ENCODE measurements at places on chromosomes 4 and X.

- no peak for DNase-seq
These were observed at the start of gene PDLIM3 for GRCh38 chr4:185534866-185535611. TSS of gene PDLIM3 (minus strand) at chr4:185535507. CDS start at chr4:185535434, 73 bp downstream.

DNA sequence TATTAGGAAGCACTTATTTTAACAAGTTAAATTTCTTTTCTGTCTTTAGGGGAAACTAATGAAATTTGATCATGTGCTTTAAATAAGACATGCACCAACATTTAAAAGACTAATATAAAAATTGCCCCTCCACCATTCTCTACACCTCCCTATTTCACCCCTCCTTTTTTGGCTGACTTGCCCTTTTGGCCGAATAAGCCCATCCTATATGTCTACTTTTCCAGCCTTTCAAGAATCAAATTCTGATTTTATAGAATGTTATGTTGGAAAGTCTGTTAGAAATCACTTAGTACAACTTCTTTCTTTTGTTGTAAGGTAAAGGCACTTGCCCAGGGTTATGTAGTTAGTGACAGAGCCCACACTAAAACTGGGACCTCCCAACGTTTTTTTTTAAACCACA is 1.8 kb downstream of the CAPN6 start:
- DNase-seq = no peak

DNA sequence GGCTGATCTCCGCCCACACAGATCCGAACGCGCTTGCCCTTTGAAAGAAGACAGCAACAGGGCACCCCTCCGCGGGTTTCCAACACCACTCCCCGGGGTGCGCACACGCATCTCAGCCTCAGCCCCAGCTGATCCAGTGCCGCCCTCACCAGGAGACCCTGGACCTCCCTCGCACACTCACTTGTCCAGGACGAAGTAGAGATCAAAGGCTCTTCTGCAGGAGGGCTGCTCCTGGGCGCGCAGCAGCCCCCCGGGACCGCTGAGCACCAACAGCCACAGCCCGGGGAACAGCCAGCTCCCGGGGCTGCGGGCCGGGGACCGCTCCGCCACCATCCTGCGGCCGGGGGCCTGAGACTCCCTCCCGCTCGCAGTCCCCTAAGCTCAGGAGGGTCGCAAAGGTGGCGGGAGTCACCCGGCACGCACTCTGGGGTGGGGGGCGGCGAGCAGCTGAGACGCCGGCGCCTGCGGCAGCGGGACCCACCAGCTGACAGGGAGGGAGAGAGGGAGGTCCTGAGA is 743 bp downstream of the ANTXR2 start:
- peak; percentile 42 for DNase-seq

- no peak for DNase-seq
These were observed 92.2 kb downstream of the HUWE1 start for GRCh38 chrX:53594354-53594753.

GRCh38 chr4:122814426-122814825 is 12.2 kb upstream of the FGF2 start:
- no peak for DNase-seq

GRCh38 chr4:184755278-184755677 is 21.4 kb upstream of the CENPU start:
- DNase-seq = no peak

DNA sequence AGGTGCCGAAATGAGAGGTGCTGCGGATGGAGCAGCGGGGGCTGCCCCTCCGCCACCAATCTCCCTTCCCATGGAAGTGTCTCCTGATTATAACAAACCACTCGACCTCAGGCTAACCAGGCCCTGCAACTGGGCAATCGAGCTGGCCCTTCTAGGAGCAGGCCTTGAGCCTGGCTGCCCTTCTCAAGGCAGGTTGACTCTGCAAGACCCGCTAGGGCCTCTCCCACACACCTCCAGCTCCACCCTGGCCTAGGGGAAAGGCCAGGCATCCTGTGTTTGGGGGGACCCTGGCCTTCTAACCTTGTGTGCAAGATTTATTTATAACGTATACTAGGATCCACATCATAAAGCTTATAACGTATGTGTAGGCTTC is 3.7 kb upstream of the BCOR start:
- no peak for DNase-seq

DNA sequence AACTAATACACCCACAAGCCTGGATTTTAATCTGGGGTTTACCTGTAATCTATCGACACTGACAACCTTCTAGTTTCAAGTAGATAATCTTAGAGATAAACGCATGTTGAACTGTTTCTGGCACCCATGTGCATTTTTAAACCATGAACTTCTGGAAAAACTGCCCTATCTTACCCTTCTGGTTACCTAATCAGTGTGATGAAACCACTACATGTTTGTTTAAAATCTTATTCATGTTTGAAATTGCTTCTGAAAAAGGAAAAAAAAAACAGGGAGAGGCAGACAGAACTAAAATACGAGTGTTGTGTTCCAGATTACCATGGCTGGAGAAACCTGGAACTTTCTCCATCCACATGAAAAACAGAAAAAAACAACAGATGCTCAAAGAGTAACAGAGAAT is 139.3 kb downstream of the MID1IP1 start:
- DNase-seq = no peak

- DNase-seq = no peak
These were observed 381.0 kb upstream of the TRAM1L1 start for GRCh38 chr4:117466388-117466787.

- no peak for DNase-seq
These were observed 260.3 kb downstream of the PPP3CA start for GRCh38 chr4:101086801-101087586.

DNA sequence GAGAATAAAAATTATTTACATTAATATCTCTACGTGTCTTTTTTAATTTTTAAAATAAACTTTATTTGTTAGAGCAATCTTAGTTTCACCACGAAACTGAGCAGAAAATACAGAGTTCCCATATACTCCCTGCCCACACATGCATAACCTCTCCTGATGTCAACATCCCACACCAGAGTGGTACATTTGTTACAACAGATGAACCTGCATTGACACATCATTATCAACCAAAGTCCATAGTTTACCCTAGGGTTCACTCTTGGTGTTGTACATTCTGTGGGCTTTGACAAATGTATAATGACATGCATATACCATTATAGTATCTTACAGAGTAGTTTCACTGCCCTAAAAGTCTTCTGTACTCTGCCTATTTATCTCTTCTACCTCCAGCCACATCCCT is 110.6 kb upstream of the OTUD4 start:
- no peak for DNase-seq

DNA sequence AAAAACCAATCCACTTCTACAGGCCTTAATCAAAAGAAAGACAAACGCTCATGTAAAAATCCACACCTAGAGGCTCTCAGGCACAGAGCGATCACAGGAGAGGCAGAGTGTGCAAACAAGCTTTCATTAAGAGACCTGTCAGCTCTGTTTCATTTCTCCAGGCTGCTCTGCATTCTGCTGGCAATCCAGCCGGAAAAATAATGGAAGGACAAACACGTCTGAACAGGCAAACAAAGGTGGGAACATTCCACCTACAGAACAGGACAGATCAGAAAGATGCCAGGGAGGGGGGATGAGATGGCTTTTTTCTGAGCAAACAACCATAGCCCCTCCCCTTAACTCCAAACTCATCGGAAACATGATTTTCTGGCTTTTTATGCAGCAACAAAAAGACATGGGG is 9.7 kb downstream of the SOD3 start:
- DNase-seq = no peak

DNA sequence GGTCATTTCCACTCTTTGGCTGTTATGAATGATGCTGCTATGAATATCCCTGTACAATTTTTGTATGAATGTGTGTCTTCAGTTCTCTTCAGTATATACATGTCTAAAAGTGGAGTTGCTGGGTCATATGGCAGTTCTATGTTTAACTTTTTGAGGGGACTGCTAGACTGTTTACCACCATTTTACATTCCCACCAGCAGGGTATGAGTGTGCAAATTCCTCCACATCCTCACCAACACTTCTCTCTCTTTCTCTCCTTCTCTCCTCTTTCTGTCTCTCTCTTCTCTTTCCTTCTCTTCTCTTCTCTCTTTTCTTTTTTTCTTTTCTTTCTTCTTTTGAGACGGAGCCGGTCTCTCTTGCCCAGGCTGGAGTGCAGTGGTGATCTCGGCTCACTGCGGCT is 7.8 kb downstream of the WWC2 start:
- DNase-seq = no peak

- no peak for DNase-seq
These were observed 27.4 kb downstream of the HMGN5 start for GRCh38 chrX:81174286-81174685.

GRCh38 chrX:153499876-153500275 is 5.1 kb downstream of the BGN start:
- DNase-seq = no peak

GRCh38 chrX:15202454-15203177 is 67.3 kb downstream of the ASB9 start:
- DNase-seq = no peak

DNA sequence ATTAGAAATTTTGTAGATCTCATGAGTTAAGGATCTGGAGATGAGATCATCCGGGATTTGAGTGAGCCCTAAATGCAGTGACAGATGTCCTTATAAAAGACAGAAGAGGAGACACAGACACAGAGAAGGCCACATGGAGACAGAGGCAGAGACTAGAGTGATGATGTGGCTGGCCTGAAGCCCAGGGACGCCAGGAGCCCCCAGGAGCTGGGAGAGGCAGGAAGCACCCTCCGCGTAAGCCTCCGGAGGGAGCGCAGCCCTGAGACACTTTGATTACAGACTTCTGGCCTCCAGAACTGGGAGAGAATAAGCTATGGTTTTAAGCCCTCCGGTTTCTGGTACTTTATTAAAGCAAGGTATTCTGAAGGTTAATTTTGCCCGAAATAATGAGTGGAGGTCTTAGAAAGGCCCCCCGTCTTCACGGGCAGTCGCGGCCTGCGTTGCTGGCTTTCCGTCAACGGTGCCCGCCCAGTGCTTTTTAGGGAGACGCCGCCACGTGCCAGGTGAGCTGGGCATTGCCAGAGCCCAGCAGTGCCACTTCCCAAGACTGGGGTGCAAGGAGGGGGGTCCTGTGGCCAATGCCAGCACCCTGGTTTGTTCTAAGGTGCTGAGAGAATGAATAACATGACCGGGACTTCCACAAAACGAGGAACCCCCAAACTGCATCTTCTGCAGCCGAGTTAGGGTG is 8.1 kb downstream of the DHRSX start:
- no peak for DNase-seq

GRCh38 chr4:54218736-54219135 is 10.4 kb upstream of the PDGFRA start:
- DNase-seq = no peak

GRCh38 chr4:181520790-181521189 is 722.4 kb upstream of the TENM3 start:
- DNase-seq = no peak

DNA sequence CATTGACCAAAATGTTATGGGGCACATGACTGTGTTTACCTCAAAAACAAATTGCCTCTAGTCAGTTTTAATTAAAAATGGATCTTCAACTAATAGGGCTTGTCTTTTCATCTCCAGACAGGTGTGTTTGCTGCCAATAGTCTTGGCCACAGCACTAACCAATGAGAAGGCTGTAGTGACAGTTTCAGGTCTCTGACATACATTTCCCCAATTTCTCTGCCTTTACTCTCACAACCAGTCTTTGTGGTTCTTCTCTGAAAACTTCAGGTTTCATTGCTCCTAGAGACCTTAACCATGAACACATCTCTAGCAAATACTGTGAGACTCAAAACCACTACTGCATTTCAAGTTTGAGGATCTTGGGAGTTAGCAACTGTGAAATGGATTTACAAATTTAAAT is 3.5 kb upstream of the EDNRA start:
- DNase-seq = no peak

DNA sequence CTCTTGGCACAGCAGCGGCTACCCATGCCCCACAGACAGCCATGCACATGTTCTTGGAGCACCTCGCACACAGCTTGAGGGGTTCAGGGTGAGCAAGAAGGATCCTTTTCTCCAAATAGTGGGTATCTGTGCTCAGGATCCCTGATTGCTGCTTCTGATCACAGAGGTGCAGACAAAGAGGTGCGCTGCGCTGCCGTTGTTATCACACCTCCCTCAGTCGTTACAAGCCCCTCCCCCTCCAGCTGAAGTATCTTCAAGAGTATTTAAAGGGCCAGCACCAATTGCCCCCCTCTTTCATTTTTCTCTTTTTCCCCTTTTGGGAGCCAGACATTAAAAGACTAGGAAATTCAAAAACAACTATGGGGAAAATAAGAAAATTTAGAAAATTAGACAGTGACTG is 44.3 kb downstream of the NELFA start:
- no peak for DNase-seq

DNA sequence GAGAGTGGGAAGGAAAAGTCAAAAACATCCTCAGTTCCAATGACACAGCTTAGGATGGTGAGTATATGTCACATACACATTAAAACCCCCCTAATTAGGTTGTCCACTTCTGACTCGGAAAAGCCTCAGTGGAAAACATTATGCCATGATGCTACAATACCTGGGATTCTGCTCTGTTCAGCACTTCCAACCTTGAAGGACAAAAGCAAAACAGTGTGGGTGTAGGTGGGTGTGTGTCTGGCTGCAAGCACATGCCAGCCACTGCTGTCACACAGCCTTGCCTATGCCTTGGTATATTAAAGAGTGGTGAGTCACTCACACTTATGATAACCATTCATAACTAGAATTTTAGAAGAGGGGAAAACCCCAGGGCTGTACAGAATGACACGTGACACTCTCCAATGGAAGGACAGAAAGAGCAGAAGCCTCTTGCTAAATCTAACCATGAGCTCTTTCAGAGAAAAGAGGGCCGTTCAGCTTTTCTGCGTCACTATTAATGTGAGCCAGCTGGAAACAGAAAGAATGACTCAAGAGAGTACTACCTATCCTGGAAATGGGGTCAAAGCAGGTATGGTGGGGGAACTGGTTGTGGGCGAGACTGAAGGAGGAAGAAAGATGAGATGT is 159.6 kb downstream of the TET2 start:
- DNase-seq = peak; percentile 33

DNA sequence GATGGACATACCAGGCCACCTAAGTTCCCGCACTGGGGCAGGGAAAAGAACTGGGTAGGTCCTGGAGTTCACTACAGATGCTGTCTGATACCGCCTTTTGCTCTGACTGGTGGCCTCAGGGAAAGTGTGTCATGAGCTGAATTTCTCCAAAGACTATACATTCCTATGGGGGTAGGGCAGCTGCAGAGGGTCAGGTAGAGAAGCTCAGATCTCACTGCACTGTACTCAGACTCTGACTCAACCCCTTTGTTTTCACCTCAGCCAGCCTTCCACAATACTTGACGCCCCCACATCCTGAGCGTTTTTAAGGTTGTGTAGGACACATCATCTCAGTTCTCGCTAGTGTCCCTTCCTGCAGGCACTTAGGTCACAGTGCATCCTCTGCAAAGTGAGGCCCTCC is 7.8 kb downstream of the GATB start:
- no peak for DNase-seq

DNA sequence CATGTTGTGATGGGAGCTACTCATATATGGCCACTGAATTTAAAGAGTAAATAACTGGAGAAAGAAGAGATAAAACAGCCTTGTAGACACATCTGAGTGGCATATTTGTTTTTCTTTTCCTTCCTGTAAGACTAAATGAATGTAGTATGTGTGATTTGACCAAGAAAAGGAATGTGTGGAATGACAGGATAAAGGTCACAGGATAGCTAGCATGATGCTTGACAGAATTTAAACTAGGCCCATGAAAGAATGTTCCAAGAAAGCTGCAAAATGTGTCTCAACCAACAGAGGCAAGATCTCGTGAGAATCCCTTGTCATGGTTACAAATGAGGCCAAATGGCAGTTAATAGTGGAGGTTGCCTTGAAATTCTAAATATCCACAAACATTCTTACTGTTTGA is 137.0 kb downstream of the KCNIP4 start:
- DNase-seq = no peak

- DNase-seq = no peak
These were observed 15.8 kb upstream of the GRSF1 start for GRCh38 chr4:70855464-70855863.
